ENCODE measurements at places on chromosomes 2 and 18.

GRCh38 chr2:179107737-179108136 lies 57.8 kb upstream of the CCDC141 start:
- DNase-seq: no peak

DNA sequence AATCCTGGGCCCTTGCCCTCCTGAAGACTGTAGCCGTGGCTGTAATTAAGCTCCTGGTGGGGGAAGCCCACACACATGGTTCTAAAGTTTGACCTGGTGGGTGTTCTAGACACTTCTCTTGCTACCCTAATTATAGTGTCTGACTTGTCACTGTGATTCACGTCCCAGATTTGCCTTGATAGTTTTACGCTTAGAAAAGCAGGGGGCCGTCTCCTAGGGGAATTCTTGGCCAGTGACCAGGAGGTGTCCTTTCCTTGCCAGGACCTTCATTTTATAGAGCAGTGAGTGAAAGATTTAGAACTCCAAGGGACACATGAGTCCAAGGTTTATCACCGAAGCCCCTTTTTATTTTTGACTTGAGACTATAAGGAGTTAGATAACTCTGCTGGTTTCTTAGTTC lies 9.0 kb downstream of the TMEM214 start:
- no peak for DNase-seq

DNA sequence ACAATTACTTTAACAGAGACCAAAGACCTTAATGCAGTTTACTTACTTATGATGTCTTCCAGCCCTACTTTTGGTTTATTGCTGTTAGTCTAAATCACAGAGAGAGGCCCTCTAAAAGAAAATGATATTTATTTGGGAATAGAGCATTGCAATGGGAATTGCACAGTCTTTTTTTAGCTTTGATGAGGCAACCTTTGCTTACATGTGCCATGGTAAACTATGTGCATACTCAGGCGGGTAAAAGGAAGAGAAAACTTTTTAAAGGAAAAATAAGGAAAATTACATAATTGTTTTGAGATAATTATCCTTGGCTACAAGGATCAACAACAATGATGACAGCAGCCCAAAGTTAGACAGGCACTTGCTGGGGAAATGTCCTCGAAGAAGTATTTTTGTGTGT lies 78.6 kb downstream of the EFEMP1 start:
- no peak for DNase-seq

DNA sequence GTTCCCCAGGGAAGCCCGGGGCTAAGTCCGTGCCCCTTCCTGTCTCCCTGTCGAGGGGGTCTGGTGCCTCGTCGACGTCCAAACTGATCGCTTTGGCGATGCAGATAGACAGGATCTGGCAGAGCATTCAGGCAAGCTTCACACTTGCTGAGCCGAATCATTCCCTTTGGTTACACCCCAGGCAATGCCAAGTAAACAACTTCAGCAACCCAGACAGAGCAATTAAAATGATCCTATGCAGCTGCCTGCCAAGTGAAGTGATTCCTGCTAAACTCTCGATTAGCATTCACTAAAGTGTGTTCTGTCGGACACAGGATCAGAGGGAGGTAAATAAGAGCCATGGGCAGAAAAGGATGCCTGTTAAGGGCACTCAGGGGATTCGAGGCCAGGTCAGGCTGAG lies 108.2 kb upstream of the RAB12 start:
- DNase-seq: no peak

- no peak for DNase-seq
Observed at GRCh38 chr2:8219631-8220355, 462.1 kb upstream of the ID2 start.

DNA sequence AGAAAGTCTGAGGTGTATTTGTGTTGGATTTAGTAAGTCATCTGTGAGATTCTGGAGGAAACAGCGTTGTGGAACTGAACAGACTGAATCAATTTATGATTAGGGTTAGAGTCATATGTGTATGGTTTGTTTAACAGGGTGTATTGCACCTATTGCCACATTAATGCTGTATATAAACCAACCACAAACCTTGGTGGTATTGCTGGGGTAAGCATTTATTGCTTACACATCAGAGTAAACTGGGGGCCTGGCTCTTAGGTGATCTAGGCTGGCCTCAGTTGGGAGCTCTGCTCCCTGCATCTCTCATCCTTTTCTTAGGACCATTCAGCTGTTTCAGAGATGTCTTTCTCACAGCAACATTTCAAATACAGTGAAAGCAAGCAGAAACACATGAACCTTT lies 59.7 kb upstream of the GRB14 start:
- DNase-seq: no peak

DNA sequence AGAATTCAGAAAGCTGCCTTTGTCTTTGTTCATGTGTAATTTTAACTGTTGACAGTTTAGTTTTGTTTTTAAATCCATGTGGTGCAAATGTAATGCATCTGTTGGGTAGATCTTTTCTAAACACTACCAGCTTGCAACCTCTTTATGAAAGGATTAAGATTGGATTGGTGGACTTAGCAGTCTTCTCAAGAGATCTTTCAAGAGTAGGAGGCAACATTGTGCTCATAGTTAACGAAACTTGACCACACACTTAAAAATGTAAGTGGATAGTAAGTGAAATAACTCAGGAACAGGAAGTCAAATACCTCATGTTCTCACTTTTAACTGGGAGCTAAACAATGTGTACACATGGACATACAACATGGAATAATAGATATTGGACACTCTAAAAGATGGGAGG lies 579.0 kb downstream of the RIT2 start:
- no peak for DNase-seq
